ENCODE measurements at places on chromosomes 1 and 21. TPM values are rescaled to one million over a fixed set of nuclear protein-coding genes. Genes with fewer than 3 reads are reported as not detected.

Gene CD84
- 0.61 TPM for polyA plus RNA-seq

Gene TGFBR3
- 14.5 TPM for polyA plus RNA-seq

DNA sequence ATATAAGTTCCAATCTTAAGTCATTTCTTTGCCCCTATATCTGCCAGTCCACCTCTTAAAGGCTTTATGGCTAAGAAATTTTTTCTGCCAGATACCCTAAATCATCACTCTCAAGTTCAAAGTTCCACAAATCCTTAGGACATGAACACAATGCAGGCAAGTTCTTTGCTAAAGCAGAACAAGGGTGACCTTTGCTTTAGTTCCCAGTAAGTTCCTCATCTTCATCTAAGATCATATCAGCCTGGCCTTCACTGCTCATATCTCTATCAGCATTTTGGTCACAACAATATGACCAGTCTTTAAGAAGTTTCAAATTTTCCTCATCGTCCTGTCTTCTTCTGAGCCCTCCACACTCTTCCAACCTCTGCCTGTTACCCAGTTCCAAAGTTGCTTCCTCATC is 402.2 kb upstream of the RUNX1 start:
- DNase-seq, result no peak

- DNase-seq, result no peak
These were observed 4.1 kb downstream of the RNF223 start for GRCh38 chr1:1069711-1070676.

Gene MCM3AP
- polyA plus RNA-seq, result 26.0 TPM

- no peak for DNase-seq
These were observed 275.4 kb downstream of the RPS6KC1 start for GRCh38 chr1:213326281-213327016.

DNA sequence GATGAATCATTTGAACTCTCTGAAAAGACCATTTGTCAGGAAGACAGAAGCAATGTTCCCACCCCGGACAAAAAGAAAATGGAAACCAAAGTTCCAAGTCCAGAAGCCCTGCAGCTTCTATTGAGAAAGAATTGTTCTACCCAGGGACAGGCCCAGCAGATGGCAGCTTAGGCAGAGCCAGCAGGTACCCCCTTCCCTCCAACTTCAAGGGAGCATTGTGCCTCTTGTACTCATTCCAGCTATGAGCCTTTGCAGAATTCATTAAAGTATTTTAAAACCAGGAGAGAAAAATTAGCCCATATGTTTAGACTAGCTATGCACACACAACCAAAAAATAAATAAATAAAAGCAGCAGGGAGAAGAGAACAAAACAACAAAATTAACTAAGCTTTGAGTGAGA is 85.2 kb upstream of the KCND3 start:
- no peak for DNase-seq

Gene OPRD1
- under 0.01 TPM for polyA plus RNA-seq

DNA sequence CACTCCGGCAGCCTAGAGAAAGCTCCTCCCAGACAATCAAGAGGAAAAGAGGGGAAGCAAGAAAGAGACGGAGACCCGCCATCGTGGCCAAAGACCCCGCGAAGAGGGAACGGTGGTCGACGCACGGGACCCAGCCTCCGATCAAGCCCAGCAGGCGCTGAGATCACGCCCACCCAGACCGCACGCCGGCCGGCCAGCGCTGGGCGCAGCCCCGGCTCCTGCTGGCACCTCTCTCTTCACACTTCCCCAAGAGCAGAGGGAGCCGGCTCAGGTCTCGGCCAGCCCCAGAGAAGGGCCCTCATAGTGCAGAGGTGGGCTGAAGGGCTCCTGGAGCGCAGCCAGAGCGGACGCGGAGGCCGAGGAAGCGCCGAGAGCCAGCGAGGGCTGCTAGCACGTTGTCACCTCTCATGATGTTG is 918.4 kb upstream of the ADAMTS5 start:
- DNase-seq, result no peak

DNA sequence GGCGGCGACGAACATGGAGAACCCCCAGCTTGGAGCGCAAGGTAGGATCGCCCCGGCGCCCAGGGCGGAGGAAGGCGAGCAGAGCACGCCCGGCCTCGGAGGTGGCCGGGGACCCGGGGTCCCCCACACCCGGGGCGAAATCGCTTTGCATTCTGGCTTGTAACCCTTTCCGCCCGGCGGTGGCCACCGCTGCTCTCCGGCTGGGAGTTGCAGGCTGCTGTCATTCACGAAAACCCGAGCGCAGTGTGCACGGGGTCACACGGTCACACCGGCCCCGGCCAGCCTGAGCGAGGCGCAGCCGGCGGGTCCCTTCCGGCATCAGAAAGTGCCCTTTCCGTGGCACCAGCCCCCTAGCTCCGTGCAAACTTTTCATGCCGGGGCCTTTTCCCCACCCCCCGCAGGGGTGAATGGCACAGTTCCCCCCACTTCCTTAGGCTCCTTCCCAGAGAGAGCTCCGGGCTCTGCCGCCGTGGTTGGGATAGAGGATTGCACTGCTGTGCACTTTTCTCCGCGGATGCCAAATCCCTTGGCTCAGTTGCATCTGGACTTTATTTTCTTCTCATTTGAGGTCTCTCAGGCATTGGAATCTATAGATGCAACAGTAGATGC is 802 bp downstream of the KAZN start:
- peak; percentile 40 for DNase-seq

GRCh38 chr1:245516284-245516759 is 361.5 kb downstream of the KIF26B start:
- no peak for DNase-seq

Gene ST6GALNAC3
- polyA plus RNA-seq, result 2.8 TPM

DNA sequence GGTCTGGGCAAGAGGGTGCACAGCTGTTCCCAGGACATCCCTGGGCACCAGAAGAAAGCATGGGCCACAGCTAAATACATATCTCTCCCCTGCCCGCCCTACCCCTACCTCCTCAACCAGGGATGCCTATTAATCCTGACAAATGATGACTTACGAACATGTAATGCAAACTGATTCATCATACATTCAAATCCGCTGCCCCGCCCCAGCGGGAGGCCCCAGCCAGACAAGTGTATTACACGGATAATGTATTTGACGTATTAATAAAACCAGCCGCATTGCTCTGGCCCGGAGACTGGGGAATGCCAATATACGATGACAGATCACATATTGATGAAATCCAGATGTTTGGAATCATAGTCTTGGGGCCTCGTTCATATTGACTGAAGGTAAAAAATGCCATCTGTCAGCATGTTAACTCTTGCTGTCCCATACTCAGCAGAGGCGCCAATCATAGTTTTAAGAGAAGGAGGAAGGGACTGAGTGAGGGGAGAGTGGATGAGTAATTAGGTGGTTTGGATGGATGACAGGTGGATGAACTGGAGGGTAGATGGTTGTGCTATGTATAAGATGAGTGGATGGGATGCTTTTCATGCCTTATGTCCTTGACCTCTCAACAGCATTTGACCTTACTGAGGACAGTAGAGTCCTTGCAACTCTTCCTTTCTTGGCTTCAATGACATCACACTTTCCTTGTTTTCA is 68.2 kb downstream of the TMEM53 start:
- no peak for DNase-seq

- DNase-seq, result no peak
These were observed 30.6 kb downstream of the SYT6 start for GRCh38 chr1:114122941-114123618.

- no peak for DNase-seq
These were observed 897 bp downstream of the SLC25A24 start for GRCh38 chr1:108199201-108199691.

GRCh38 chr1:145983206-145983675 is 13.1 kb downstream of the TXNIP start:
- DNase-seq, result no peak

DNA sequence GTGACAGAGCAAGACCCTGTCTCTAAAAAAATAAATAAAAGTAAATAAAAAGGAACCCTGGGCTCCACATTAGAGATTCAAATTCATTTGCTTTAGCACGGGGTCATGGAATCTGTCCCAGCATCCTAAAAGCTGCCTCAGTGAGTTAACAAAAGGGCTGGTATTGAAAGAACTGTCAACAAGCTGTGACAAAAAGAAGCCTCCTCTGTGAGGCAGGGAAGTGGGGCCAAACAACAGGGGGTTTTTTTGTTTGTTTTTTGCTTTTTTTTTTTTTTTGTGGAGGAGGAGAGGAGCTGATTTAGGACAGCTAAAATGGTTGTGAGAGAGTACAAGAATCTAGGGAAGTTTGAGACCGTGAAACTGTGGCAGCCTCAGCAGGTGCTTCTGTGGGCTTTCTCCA is 115.7 kb downstream of the LIPI start:
- DNase-seq, result no peak

- DNase-seq, result no peak
These were observed 15.1 kb downstream of the RAVER2 start for GRCh38 chr1:64759968-64760367.

DNA sequence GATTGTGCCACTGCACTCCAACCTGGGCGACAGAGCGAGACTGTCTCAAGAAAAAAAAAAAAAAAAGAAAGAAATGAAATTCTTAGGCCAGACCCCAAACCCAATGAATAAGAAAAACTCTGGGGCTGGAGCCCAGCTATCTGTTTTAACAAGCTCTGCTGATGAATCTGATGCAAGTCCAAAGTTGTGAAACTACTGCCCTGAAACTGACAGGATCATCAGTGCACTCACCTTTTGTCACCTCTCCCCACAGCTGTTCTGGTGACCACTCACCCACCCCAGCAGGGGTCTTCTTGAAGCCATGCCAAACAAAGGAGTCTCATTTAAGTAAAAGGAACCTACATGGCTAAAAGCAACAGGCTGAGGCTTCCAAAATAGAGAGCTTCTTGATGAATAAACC is 8.4 kb downstream of the PABPC4 start:
- no peak for DNase-seq

DNA sequence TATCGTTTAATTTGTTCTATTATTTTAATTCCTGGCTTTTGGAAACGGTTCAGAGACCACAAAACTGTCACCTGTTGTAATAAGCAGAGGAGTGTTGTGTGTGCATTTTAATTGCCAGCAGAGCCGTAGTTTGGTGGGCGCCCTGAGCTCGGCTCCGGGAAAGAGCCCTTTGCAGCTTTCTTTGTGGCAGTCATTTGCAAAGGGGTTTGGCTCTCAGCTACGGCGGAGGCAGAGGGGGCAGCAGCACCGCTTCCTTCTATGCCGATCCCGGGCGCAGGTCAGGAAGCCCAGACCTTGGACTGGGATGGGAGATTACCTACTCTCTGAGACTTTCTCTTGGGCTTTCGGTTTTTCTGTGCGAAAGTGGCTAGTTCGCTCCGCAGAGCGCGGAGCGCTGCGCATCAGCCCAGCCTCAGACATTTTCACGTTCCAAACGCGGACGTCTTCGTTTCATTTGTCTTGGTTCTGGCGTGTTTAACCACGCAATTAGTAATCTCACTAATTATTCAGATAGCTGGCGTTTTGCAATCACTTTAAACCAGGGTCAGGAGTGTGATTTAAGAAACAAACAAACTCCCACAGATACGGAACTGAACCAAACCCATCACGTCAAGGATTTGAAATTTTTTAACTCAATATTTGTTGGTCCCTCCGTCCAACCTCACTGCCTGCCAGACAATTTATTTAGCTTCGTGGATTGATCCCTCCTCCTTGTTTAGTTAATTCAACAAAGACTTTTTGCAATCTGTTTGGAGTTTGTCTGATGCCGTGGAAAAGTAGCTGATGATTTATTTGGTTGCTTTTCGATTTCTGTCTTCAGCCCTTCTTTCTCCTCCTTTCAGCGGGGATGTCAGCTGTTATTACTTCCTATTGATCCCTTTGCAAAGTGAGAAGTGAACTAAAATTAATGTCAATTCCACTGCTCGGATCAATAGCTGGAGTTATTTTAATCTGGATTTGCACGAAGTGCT is 3.9 kb downstream of the RNF220 start:
- DNase-seq, result no peak

DNA sequence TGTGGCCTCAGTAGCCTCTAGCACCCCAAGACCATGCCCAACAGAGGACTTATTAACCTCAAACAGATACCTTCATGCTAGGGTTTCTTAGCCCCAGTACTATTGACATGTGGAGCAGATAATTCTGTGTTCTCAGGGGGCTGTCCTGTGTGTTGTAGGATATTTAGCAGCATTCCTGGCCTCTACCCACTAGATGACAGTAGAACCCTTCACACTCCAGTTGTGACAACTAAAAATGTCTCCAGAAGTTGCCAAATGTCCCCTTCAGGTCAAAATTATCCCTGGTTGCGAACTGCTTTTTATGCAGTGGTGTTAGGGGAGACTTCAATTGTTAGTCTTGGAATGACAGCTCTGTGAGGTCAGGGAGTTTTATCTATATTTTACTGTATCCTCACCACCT is 8.1 kb downstream of the KAZN start:
- DNase-seq, result no peak

- DNase-seq, result no peak
These were observed 39.6 kb upstream of the LPGAT1 start for GRCh38 chr1:211870156-211870555.

Measured in right cardiac atrium (tissue), 5 donors.